ENCODE measurements at places on chromosomes 5 and 9. TPM values are rescaled to one million over a fixed set of nuclear protein-coding genes. Genes with fewer than 3 reads are reported as not detected.

The SLC46A2 gene
- not detected for total RNA-seq

The MYOT gene
- total RNA-seq: not detected

GRCh38 chr9:121652021-121652837 is 795 bp downstream of the DAB2IP start:
- DNase-seq: no peak

DNA sequence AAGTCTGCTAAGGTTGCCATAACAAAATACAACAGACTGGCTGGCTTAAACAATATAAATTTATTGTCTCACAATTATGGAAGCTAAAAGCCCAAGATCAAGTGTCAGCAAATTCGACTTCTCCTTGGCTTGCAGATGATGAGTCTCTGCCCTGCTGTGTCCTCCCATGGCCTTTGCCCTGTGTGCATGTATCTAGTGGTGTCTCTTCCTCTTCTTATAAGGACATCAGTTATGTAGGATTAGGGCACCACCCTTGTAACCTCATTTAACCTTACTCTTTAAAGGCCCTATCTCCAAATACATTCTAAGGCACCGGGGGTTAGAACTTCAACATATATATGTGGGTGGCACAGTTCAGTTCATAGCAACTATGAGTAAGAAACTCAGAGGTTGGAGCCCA is 157.9 kb upstream of the RASA1 start:
- no peak for DNase-seq

GRCh38 chr5:52502460-52502999 is 285.2 kb upstream of the ITGA1 start:
- DNase-seq: no peak
